ENCODE measurements at places on chromosomes 3 and 15.

- DNase-seq = no peak
Measured at GRCh38 chr15:61764141-61764540, 296.1 kb downstream of the VPS13C start.

DNA sequence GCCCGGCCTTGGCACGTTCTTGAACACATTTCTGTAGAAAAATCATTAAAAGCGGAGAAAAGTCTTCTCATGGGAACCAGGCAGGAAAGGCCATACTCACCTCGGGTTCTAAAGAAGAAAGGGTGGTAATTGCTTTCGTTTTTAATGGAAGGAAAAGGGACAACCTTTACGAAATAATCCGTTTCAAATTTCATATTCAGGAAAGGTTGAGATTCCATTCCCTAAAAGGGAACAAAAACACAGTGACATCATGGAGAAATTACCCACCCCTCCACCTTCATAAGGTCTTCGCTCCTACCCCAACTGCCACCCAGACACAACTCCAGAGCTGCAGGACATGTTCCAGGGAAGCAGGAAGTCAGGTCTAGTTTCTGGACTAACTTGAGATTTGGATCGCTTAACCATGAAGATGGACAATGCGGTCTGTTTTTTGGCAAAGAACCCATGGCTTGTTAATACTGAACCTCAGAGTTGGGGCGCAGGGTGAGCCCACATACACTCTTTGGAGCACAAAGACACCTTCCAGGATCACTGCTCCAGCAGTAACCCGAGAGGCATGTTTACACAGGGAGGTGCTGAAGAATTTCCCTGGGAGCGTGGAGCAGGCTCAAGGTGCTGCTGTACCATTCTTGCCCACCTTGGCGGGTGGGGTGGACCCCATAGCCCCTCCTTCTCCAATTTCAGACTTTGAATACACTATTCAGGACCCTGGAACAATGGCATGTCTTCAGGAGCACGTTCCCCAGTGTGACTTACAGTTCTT, 49.2 kb downstream of the SPATA12 start:
- no peak for DNase-seq

DNA sequence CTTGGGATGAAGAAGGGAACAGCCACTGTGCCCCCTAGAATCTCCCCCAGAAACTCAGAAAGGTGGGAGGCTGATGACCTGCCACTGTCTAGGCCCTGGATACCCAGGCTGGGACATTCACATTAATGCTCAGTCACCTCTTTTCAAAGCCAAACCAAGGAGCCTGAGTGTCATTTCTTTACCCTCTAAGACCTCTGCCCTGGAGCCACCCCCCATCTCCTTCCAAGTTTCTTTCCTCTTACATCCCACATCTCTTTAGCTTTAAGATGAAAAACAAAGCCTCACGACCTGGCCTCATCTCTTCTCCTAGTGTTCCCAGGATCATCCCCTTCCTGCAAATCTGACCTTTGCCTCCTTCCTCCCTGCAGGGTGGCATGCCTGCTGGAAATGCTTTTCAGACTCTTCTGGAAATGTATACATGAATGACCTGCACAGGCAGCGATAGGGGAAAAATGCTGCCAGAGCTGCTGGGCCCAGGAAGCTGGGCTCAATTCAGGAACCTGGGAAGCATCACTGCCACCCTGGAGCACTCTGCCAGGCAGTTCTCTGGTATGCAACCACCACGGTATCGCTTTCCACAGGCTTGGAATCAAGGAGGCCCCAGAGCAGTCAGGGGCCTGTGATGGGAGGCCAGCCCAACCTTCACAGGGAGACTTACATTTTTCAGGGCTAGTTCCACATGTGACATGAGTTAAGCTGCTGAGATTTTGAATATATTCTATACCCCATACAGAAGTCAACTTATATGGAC, 67.6 kb downstream of the DAPK2 start:
- no peak for DNase-seq

DNA sequence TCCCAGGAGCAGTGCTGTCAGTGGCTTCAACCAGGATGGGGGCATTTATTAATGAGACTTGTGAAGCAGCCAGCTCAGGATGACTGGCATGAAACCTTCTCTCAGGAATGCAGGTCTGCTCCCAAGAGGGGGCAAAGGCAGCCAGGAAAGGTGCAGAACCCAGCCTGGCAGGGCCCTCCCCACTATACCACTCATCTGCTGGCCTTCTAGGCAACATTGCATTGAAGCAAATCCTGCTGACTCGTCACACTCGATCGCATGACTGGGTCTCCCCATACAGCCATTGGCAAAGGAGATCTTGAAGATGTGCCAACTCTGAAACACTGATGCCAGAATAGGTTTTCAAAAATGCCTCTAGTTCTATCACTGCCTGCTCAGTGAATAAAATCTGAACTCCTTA, 65.7 kb upstream of the CMTM7 start:
- DNase-seq = no peak

- no peak for DNase-seq
Measured at GRCh38 chr3:64321747-64322146, 96.5 kb upstream of the PRICKLE2 start.

GRCh38 chr15:62412686-62413085, 247.6 kb upstream of the C2CD4B start:
- DNase-seq = no peak

GRCh38 chr3:80391573-80391972, 623.8 kb upstream of the ROBO1 start:
- no peak for DNase-seq

- no peak for DNase-seq
Measured at GRCh38 chr3:141710888-141711616, 27.0 kb upstream of the RNF7 start.

DNA sequence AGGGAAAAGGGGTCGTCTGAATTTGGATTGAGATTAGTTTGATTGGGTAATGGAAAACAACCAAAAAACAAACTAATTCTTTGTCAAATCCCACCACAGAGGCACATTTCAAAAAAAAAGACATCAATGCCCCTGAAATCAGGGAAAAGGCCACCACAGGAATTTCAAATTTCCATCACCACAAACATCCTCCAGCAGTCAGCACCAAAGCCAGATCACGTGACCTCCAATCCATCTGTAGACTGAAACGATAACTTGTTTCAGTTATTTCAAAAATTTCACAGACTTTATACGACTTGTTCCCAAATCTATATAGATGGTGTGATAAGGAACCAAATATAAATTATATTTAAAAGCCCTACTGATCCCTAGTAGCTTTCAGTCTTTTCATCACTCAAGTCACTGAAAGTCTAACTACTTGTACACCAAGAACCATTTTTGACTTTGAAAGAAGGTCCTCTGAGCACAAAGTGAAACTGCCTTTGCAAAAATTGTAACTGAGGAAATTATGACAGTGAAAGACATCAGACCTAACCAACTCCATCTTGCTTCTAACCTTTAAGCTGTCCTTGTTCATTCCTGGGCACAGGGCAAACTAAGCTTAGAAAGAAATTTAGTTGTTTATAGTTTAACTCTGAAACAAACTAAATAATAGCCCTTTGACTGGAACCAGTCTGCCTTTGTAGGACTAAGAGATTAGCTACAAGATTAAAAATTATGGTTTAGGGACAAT, 48.1 kb upstream of the PLCL2 start:
- no peak for DNase-seq

DNA sequence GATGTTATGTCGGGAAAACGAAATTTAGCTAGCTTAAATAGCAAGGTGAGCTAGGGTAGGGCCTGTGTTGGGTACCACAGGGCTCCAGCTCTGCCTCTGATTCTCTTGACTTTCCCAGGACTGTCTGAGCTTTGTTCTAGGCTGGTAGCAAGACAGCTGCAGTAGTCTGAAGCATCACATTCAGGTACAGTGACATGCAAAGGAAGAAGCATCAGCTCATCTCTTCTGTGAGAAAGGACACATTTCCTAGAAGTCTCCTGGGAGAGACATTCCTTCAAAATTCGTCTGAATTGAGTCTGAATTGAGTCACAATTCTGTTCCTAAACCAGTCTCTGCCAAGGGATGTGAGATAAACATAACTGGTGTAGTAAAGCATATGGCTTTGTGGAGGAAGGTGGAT, 8.5 kb upstream of the UBXN7 start:
- DNase-seq = no peak

DNA sequence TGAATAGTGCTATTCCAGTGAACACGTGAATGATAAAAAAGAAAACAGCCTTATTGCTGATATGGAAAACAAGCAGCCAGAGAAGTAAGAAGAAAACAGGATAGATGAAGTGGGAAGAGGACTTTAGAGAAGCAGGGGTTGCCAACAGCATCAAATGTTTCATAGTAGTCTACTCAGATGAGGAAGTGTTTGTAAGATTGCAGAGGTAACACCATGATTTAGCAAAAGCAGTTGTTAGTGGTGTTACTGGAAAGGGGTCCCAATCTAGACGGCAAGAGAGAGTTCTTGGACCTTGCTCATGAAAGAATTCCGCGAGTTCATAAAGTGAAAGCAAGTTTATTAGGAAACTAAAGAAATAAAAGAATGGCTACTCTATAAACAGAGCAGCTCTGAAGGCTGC, 108.8 kb upstream of the MCTP2 start:
- no peak for DNase-seq

- DNase-seq = no peak
Measured at GRCh38 chr3:184171562-184171961, 3.1 kb upstream of the AP2M1 start.

DNA sequence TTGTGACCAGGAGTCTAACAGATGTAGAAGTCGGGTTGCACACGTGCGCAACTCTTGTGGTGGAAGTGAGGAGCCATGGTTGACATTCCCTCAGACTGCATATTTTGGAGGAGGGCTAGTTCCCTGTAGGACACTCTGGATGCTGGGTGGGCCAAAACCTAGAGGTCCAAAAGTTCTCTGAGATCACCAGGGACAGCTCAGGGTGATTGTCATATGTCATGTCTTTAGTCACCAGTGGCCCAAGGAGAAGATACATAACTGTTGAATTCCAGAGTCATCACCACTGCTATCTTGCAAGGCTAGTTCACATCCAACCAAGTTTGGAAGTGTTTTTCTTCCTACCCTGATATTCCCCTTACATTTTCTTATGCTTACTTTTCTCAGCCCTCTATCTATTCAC, 95.2 kb upstream of the C3orf80 start:
- DNase-seq = no peak

- DNase-seq = no peak
Measured at GRCh38 chr15:53963801-53964200, 14.4 kb upstream of the UNC13C start.

- no peak for DNase-seq
Measured at GRCh38 chr3:14124223-14124614, 451 bp downstream of the CHCHD4 start.

DNA sequence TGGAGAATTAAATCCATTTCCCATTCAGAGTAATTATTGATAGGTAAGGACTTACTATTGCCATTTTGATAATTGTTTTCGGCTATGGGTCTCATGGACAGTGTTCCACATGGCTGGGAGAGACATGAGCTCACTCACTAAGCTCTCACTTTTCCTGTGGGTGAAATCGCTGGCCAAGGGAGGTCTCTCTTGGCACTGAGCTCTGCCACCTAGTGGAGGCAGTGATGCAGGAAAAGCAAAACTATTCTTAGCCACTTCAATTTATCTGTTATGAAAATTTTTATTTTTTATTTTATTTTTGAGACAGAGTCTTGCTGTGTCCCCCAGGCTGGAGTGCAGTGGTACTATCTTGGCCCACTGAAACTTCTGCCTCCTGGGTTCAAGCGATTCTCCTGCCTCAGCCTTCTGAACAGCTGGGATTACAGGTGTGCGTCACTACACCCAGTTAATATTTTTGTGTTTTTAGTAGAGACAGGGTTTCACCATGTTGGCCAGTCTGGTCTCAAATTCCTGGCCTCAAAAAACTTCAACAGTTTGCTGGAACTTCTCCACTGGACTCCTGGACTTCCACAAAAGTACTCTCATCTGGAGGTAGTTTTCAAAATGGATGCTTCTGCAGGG, 4.7 kb upstream of the RNF13 start:
- DNase-seq = peak; percentile 47

DNA sequence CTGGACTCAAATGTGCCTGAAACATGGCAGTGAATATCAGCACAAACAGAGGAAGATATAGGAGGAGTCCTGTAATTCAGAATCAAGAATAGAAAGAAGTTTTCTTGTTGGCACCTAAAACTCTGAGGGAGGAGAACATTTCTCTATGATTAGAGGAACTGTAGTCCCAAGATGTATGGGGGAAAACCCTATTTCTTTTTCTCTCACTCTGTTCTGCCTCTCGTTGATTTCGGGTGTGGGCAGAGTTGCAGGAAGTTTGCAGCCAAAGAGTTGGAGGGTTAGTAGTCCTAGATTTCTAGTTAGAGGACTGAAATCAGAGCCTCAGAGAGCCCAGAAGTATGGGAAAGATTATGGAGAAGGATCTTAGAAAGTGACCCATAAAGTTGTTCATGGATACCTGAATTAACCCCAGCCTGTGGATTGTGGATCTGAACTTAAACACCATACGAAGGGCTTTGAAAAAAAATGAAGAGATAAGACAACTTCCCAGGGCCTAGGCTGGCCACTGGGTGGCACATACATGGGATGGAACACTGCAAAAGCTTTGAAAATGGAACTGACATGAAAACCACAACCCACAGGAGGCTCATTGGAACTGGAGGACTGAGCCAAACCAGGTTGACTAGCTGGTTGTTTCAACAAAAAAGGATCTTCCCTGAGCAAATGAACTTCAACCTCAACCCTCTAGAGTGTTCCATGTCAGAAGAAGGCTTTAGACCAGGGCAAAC, 34.6 kb downstream of the FMN1 start:
- no peak for DNase-seq

GRCh38 chr15:28935316-28935715, 49.5 kb downstream of the APBA2 start:
- DNase-seq = no peak

DNA sequence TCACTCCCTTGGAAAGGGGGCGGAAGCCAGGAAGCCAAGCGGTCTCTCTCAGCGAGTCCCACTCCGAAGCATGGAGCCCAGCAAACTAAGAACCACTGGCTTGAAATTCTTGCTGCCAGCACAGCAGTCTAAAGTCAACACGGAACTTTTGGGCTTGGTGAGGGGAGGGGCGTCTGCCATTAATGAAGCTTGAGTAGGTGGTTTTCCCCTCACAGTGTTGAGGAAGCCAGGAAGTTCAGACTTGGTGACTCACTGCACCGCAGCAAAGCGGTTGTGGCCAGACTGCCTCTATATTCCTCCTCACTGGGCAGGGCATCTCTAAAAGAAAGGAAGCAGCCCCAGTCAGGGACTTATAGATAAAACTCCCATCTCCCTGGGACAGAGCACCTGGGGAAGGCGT, 665.4 kb upstream of the CBLB start:
- DNase-seq = no peak

DNA sequence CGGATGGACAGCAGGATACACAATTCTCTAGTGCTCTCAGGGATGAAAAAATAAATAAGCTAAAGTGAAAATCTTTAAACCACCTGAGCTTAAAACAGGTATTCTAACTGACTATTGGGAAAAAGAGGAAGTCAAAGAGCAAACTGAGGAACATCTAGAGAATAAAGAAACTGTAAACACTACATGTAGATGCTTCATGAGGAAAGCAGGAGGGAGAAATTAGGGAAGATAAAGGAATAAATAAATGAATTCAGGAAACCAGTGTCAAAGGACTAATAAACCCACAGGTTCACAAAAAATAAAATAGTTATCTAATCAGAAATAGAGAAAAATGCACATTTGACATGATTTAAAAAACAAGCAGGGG, 525 bp upstream of the MCCC1 start:
- DNase-seq = no peak

GRCh38 chr3:7573330-7573729, 712.4 kb downstream of the GRM7 start:
- no peak for DNase-seq

GRCh38 chr3:61527011-61527410, 34.4 kb upstream of the PTPRG start:
- no peak for DNase-seq

- no peak for DNase-seq
Measured at GRCh38 chr15:91465696-91466095, 365.6 kb downstream of the SV2B start.

- no peak for DNase-seq
Measured at GRCh38 chr3:98903705-98904481, 2.4 kb upstream of the DCBLD2 start.
